Stimulated activated CD8-positive, alpha-beta memory T cell treated with anti-CD3 and anti-CD28 coated beads, Interleukin-15, amount 100 ng/mL, for 48 hours (primary cell): ENCODE measurements at places on chromosomes 2 and 18.

- no peak for DNase-seq
These were observed 245.8 kb downstream of the KCNE4 start for GRCh38 chr2:223297788-223298187.

DNA sequence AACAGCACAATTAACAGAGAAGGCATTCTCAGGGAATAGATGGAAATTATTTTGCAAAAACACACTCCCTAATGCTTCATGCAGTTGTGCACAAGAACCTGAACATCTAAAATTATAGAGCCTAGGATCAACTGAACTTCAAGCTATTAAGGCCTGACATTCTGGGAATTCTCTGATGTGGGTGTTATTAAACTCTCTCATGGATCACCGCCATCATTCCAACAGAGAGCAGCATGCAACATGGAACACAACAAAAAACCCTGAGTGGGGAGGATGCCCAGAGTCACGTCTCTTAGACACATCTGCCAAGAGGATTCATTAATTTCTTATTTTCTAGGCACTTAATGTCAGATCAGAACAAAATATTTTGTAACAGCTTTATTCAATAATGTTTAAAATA, 543.8 kb downstream of the ERBB4 start:
- DNase-seq, result no peak

- no peak for DNase-seq
These were observed 237.6 kb downstream of the ALPK2 start for GRCh38 chr18:58391231-58391825.

GRCh38 chr2:214730248-214730647, 79.2 kb downstream of the BARD1 start:
- DNase-seq, result no peak

GRCh38 chr2:69932596-69932922, 17.6 kb downstream of the MXD1 start:
- no peak for DNase-seq

GRCh38 chr18:56721491-56721890, 70.3 kb downstream of the WDR7 start:
- DNase-seq, result no peak

DNA sequence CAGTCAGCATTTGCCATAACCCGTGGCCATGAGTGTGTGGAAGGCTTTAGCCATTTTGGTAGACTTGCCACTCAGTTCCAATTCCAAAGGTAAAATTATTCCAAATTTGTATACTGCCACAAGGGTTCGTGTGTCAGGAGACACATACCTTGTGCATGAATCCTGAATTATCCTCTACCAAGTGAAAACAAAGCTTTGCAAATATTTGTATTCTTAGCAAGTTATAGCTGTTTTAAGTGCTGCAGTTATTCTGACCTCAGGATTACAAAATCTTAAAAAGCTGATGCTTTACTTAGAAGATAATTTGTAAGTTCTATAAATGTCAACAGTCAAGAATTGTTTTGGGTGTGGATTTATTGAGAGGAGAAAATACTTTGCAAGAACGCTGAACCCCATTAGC, 100.6 kb downstream of the ANTXR1 start:
- DNase-seq, result no peak

DNA sequence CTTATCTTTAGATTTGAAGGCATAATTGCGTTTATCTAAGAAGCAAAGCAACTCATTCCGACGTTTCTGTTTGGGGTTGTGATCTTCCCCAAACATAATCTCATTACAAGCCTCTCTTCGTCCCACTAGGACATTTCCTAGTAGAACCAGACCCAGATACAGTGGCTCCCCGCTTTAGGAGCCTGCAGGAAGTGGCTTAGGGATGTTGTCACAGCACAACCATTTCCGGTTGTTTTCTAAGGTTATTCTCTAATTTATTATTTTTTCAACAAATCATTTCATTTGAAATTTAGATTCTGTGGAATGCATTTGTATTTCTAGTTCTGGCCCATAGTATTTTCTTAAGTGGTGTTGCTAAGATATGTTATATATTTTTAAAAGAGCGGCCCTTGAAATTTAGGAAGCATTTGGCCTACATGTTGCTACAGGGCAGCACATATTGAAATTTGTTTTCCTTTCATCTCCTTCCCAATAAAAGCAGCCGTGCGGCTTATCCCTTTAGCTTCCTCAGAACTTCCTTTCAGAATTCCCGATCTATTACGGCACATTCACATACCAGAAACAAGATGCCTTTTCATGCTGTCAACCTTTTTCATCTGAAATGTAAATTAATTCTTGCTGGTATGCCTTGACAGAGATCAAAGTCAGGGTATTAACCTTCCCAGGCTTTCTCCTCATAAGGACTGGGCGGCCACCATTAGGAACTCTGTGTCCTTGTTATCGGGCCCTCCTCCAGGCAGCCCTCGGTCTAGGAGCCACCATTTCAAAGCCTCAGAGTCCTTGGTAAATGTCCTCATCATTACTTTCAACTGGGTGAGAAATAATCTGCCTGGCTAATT, 210.9 kb upstream of the SP5 start:
- DNase-seq, result no peak

DNA sequence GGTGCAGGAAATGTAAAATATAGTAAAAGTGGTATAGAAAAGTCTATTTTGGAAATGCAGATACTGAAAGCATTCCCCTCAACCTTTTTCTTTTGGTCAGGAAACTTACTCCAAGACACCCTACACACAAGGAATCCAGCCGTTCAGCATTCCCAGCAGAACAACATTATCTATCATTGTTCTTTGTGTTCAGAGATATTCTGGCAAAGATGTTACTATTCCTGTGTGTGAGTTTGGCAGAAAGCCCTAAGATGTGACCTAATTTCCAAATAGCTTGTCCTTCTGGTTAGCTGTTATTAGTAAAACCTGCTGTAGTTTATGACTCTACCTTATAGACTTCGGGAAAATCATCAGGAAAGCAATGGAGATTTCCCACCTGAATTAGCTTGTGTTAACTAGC, 78.1 kb upstream of the PELI1 start:
- no peak for DNase-seq

GRCh38 chr2:135285391-135285790, 233.3 kb downstream of the RAB3GAP1 start:
- DNase-seq, result no peak
